ENCODE measurements at places on chromosomes 6 and 20. TPM values are rescaled to one million over a fixed set of nuclear protein-coding genes. Genes with fewer than 3 reads are reported as not detected.

GRCh38 chr6:110548110-110548847 is 71.9 kb upstream of the SLC22A16 start:
- no peak for DNase-seq

DNA sequence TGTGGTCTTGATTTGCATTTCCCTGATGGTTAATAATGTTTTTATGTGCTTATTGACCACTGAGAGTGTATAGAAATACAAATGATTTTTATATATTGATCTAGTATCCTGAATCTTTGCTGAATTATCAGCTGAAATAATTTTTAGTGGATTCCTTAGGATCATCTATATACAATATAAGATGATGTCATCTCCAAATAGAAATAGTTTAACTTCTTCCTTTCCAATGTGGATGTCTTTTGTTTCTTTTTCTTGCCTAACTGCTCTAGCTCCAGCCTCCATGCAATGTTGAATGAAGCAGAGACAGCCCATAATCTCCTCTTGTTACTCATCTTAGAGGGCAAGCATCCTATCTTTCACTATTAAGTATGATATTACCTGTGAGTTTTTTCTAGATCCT is 226.4 kb downstream of the GMDS start:
- no peak for DNase-seq

GRCh38 chr20:63701051-63701328 is 4.5 kb downstream of the TNFRSF6B start:
- no peak for DNase-seq

Gene SIRPA
- total RNA-seq: 19.5 TPM

Data from Right ventricle myocardium superior (tissue), 1 donor.